Activated CD4-positive, CD25-positive, alpha-beta regulatory T cell treated with anti-CD3 and anti-CD28 coated beads, Interleukin-2, amount 50 U/mL, for 16 hours (primary cell): ENCODE measurements at places on chromosomes 4 and X.

DNA sequence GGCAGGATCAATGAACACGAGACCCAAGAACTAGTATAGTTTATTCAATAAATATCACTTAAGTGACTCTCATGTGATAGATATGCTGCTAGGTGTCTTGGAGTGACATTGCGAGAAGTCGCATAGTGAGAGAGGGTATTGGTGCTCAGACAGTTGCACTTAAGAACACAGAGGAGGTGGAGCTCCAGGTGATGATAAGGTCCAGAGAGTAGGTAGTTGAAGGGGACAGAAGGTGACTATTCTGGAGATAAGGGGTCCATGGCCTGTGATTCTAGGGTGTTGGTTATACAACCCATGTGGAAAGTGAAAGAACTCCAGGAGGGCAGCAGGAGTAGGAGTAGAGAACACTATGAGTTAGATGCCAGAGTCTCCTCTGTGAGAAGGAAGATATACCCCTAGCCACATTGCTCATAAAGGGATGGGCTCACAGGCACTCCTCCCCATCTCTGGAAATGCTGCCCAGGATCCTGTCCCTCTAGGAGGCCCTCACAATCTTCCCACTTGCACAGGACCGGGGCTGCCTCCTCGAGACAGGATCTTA, 9.2 kb downstream of the MAGED1 start:
- no peak for DNase-seq

- no peak for DNase-seq
Observed at GRCh38 chr4:158139086-158139485, 33.7 kb downstream of the GASK1B start.

DNA sequence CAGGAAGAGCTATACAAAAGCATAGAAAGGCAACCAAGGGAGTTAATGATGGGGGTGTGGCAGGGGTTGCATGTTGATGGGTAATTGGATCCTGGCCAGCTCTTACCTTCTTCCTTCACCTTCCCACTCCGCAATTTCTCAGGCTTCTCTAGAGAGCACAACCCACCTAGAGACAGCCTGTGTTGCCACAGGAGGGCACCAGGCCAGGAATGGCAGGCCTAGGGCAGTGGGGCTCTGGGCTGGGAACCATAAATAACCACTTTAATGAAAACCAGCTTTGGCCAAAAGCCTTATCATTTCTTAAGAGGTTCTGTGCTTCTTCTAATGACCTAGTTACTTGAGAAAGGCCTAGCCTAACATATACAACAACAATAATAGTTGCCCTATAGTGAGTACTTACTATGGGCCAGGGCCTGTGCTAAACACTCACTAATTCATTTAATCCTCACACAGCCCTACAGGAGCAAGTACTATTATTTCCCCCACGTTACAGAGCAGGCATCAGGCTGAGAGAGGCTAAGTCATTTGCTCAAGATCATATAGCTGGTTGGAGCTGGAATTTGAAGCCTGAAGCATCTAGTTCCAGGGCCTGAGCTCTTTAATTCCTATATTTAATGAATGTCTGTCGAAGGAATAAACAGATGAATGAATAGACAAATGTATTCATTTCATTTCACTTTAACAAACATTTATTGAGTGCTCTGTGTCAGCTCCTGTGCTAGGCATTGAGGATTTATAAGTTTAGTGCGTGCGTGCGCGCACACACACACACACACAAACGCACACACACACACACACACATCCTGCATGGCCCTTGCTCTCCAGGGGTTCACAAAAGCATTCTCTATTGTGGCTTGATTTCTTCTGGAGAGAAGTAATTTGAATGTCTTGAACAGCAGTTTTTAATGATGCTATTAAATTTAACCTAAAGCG, 66.8 kb downstream of the RTL9 start:
- DNase-seq, result no peak

DNA sequence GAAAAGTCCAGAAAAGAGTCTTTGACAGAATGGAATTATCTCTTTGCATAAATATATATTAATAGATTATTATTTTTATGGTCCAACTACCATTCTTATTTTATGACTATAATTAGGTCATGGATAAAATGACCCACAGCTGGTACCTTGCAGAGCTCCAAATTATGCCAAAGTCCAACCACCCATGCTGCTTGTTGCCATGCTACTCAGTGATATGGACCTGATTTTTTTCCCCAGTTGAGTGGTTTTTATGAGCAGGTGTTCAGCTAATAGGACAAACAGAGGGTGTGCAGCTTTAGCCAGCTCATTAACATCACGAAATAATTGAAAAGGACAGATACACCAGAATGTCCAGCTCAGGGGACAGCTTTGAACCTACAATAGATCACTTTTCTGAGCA, 9.7 kb downstream of the HOPX start:
- DNase-seq, result no peak

- no peak for DNase-seq
Observed at GRCh38 chr4:182203872-182204411, 39.3 kb upstream of the TENM3 start.

DNA sequence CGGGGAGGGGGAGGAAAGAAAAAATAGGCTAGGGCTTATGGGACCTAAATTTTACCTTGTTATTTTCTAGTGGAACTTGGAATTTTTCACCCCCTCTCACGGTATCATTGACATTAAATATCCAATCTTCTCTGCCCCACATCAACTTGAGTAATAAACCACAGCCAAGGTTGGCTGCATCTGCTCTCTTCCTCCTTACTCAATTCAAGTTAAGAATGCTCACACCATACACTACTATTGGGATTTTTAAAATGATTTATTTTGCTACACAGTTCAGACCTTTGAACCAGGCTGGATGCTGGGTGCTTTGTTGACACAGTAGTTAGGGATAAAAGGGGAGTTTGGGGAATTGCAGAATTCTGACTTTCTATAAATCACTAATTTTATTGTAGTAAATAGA, 78.2 kb upstream of the DHX15 start:
- DNase-seq, result no peak
